CD4-positive, alpha-beta T cell treated with Interleukin-2 at 100 ng/mL for 4 hours (primary cell): ENCODE measurements at places on chromosomes 5 and 9.

- peak; percentile 87 for DNase-seq
These were observed 5.3 kb downstream of the SLC34A1 start for GRCh38 chr5:177389241-177390169.

- no peak for DNase-seq
These were observed 46.2 kb downstream of the PAX5 start for GRCh38 chr9:36987891-36988290.

GRCh38 chr9:80369641-80370040, 797.9 kb downstream of the TLE4 start:
- DNase-seq = no peak

DNA sequence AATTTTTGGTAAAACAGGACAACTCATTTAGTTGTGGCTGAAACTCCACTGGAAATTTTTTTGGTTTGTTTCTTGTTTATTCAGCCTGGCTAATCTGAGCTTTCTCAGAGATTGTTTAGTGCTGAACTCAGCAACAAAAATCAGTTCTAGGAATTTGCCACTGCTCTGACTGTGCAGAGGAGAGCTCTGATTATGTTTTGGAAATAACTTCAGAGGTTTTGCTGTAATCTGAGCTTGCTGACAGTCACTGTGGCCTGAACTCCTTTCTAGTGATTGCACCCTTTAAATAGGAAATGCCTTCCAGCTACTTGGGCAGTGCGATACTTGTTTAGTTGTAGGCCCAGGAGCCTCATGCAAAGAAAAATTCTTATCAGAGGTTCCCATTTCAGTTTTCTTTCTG, 60.2 kb downstream of the OSTF1 start:
- DNase-seq = peak; percentile 80

GRCh38 chr5:78560000-78560855, 88.3 kb downstream of the LHFPL2 start:
- no peak for DNase-seq
